ENCODE measurements at places on chromosomes 2 and 18.

DNA sequence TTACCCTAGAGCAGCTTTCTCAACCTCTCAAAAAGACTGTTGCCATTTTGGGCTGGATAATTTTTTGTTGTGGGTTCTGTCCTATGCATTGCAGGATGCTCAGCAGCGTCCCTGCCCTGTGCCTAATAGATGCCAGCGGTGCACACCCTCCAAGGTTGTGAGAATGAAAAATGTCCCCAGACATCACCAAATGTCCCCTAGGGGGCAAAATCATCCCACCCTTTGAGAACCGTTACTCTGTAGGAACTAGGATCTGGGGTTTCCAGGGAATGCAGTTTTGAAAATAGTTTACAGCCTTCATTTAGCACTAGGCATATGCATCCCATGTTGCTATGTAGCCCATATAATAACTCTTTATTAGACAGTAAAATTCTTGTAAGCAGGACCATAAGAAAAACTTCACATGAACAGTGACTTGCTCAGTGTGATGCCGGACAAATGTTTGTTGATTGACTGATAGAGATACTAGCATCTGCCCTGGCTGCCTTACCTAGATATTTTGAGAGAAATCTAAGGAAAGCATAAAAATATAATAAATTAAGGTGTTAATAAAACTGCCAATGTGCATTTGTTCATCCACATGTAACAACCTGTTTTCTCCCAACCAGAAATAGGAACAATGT lies 79.2 kb upstream of the EPC2 start:
- DNase-seq: peak; percentile 7

DNA sequence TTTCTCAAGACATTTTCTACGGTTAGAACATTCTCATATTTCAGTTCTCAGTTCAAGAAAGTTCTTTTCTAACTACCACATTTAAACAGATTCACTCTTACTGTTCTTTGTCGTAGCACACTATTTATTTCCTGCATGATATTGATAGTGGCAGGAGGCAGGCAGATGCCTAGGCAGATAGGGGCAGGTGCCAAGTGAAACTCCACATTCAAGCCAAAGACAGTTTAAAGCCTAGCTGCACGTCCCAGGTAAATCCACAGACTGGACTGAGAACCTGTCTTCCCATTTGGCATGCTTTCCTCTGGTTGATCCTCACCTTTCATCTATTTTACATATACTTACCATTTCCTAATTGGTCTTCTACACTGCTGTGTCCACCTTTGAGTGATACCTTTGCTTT lies 359.3 kb downstream of the TMX3 start:
- DNase-seq: no peak

DNA sequence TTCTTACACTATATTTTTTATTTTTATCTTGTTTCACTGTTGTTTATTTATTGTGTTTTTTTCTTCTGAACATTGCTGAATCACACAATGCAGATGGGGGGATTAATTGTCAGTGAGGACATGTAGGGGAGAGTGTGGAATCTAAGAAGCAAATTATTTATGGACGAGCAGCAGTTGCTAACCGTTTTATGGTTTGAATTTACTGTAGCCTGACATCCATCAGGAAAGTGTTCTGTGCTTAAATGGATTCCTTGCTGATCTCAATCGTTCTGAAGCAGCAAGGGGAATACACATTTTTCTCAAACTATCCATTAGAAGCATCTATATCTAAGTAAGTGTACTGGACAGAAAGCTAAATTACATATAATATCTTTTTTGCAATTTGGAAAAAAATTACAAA lies 119.5 kb downstream of the CD8B2 start:
- DNase-seq: no peak

DNA sequence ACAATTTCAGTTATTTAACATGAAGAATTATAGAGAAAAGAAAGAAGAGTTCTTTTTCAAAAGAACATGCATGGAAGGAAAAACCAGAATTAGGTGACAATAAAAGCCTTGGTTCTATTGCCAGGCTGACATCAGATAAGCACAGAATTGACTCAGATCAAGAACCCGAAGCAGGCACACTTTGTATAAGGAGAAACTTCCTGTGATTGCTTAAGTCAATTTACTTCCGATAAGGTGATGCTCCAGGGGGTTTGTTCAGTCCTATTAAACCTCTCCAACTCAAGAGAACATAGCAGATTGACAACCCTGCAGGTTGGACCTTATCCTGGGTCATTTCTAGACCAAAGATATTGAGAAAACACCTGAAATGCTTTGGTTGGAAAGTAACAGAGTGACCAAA lies 31.4 kb downstream of the GAREM1 start:
- no peak for DNase-seq

GRCh38 chr2:143575340-143575739 lies 446.1 kb downstream of the ARHGAP15 start:
- no peak for DNase-seq

GRCh38 chr2:174877301-174877700 lies 113.0 kb upstream of the CHRNA1 start:
- DNase-seq: no peak

DNA sequence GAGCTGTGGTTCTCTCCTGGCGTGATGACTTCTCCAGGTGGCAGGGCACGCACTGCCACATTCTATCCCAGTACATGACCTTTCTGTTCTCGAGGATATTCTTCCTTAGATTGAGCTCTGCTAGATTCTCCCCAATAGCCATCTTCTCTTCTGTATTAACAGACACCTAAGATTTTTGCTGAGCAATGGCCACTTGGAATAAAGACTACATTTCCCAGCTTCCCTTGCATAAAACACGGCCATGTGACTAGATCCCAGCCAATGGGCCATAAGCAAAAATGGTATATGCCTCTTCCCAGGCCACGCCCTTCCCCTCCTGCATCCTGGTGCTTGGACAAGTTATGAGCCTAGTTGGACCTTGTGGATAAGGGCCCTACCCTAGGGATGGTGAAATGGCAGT lies 82.1 kb downstream of the EIF2AK3 start:
- peak; percentile 15 for DNase-seq

- no peak for DNase-seq
These were observed 132.4 kb downstream of the MREG start for GRCh38 chr2:215880970-215881369.
